ENCODE measurements at places on chromosomes 13 and 19. TPM values are rescaled to one million over a fixed set of nuclear protein-coding genes. Genes with fewer than 3 reads are reported as not detected.

DNA sequence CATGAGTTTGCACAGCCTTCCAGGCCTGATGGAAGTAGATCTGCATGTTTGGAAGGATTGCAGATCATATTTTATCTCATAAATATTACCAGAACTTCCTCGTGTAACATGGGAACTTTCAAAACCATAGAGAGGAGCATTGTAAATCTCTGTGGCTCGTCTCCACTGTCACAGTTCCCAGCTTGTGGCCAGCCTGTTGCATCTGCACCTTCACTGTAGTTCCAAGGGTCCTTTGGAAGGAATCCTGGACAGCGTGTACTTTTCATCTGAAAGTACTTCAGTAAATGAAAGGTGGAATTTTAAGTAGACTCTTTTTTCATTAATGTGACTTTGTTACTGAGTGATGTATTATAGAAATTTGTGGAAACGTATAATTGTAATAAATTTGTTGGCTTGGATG is 105.4 kb downstream of the ATP11A start:
- DNase-seq = no peak

DNA sequence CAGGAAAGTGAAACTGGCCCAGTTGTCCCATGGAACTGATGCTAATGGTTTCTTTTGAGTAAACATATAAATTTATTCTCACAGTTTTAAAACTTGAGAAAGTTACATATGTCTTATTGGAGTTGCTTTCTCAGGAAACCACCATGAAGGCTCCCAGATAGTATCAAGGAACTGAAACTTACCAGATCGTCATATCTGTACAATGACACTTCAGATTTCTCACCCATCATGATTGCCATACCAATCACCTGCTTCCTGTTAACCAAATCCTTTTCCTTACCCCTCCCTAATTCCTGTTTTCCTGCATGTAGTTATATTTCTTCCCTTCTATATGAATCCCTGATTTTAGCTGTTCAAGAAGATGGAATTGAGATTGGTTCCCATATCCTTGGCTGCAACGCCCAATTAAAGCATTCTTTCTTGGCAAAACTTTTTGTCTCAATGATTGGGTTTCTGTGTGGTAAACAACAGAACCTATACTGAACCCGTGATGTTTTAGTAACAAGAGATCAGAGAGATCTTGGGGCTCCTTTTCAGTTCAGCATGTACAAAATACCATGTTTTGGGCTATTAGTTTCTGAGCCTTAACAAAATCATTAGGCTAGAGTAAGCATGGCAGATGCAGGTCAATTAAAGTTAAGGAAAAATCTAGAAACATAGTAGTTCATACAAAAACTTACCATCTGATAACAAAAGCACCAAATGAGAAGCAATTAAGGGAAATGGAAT is 781.3 kb upstream of the MIR17HG start:
- no peak for DNase-seq

DNA sequence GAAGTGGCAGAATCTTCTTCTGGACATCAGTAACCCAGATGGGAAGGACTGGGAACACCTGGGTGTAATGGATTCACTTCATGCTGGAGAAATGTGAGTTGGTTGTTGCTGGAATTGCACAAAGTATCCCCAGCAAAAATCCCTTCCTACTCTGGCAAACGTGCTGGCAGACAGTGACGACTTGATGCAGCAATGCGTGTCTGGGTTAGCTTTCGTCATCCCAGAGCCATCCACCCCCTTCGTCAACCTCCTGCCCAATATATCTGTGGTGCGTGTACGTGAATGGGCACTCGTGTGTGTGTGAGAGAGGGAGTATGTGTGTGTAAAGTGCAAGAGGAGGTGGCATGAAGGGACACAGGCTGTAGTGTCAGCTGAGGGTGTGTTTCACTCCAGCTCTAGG is 70.9 kb downstream of the TM9SF2 start:
- no peak for DNase-seq

- no peak for DNase-seq
These were observed 3.0 kb upstream of the SHISA7 start for GRCh38 chr19:55446060-55446459.

Gene CLIP3
- total RNA-seq = 7.4 TPM

Gene KLK11
- total RNA-seq = not detected

Data from fibroblast of the aortic adventitia (primary cell).